ENCODE measurements at places on chromosomes 2 and 18.

- DNase-seq: no peak
These were observed 101.7 kb upstream of the FZD7 start for GRCh38 chr2:201931951-201932350.

DNA sequence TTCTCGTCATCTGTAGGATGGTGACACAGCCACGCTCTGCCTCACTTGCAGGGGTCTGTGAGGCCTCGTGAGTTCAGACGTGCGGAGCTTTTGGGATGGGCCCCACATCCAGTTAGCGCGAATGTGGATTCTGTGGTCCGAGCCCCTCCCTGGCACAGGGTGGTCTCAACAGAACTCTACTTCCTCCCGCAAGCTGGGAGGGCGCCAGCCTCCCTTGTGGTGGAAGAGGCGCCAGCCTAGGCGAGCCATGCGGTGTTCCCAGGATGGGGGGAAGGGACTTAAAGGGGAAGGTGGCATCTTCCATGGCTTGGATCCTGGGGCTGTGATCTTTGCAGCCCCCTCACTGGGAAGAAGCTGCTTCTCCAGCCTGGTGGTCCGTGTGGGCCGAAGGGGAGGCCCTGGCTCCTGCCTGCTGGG is 1.4 kb downstream of the SNORC start:
- DNase-seq: no peak

DNA sequence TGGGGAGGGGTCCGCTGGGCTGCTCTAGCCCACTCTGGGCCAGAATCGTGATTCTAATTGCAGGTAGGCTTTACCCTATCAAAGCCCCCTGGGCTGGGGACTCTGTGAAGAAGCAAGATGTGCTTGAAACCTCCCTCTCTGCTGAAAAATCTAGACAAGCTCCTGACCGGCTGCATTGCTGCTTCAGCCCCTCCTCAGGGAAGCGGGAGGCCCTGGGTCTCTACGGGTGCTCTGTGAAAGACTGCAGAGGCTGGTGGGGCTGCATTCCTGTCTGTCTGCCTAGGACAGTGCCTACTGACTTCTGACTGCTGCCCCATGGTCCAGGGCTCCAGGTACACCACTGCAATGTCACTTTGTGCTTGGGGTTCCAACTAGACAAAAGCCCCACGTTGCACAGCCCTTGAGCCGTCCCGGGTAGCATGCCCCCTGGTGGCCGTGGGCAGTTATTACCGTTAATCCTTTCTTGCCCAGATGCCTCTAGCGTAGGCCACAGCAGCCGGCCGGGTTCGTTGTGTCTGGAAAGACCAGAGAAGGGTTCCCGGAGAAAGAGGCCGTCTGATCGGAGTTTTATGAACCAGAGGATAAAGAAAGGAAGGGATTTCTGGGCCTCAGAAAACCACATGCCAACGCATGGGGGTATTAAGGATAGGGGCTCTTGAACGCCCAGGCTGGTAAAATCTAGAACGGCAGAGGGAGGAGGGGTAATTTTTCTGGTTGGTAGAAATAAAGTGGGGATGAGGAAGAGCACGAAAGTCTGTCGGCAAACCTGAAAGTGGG is 15.9 kb upstream of the C1QL2 start:
- DNase-seq: peak; percentile 18

- DNase-seq: no peak
These were observed 31.5 kb downstream of the REEP1 start for GRCh38 chr2:86305915-86306254.

DNA sequence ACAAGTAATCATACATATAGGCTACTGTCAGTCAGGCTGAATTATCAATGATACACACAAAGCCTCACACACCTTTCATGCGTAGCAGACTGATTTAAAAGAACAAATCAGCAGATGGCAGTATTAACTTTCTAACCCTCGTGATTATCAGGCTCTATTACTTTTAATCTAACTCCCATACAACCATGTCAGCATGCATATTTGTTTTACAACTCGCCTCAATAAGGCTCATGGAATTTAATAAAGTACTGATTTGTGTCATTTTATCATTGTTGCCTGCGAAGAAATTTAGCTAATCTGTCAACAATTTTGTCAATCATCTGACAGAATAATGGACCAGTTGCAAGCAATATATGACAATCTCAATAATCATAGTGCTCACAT is 82.8 kb downstream of the SLC25A12 start:
- DNase-seq: no peak

- DNase-seq: no peak
These were observed 302.4 kb downstream of the STK39 start for GRCh38 chr2:167944825-167945659.

- no peak for DNase-seq
These were observed 344.6 kb upstream of the TMEFF2 start for GRCh38 chr2:192539306-192539705.
